Stimulated activated CD8-positive, alpha-beta memory T cell treated with anti-CD3 and anti-CD28 coated beads, Interleukin-15, amount 100 ng/mL, for 48 hours (primary cell): ENCODE measurements at places on chromosomes 7 and 10.

DNA sequence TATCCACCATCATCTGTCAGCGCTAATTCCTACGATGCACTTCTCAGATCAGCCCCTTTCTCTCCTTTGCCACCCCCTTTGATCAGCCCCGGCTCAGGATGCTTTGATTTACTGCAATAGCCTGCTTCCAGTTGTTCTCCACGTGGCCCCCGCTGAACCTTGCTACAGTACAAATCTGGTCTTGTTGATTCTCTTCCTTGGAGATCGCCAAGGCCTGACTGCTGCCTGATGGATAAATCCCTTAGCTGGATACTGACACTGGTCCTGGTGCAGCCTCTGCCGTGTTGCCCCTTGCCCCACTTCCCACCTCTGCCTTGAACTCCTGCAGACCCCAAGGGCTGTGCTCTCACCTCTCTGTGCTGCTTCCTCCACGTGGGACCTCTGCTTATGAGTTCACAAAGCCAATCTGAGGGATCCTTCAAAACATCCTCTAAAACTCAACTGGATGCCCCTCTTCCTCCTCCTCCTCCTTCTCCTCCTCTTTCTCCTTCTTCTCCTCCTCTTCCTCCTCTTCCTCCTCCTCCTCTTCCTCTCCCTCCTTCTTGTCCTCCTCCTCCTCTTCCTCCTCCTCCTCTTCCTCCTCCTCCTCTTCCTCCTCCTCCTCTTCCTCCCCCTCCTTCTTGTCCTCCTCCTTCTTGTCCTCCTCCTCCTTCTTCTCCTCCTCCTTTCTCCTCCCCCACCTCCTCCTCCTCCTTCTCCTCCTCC is 15.3 kb downstream of the PLXNA4 start:
- DNase-seq = no peak

DNA sequence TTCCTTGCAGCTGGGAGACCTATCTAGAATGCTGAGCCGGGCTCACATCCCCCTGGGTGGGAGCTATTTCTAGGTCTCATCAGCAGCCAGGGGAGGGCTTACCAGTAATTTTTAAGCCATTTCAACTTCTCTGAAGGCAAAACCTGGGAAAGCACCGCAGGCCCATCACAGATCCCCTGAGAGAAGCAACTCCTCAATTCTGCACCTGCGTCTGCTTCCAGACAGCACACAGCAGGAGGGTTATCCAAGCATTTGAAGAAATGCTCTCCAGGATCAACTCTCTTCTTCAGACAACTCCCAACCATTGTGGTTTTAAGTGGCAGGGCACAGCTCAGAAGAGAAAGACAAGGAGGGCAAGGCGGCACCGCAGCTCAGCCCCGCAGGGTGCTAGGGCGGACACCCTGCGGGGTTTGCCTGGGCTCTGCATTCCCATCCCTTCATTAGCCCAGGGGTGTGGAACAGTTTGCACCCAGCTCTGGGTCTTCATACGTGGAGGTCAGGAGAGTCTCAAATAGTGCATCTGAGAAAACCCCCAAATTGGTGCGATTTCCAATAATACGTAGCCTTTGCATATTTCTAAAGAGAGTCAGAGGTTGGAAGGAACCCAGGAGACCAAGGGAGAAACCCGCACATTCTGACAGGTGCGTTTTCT is 618.7 kb downstream of the DNAJB6 start:
- no peak for DNase-seq

DNA sequence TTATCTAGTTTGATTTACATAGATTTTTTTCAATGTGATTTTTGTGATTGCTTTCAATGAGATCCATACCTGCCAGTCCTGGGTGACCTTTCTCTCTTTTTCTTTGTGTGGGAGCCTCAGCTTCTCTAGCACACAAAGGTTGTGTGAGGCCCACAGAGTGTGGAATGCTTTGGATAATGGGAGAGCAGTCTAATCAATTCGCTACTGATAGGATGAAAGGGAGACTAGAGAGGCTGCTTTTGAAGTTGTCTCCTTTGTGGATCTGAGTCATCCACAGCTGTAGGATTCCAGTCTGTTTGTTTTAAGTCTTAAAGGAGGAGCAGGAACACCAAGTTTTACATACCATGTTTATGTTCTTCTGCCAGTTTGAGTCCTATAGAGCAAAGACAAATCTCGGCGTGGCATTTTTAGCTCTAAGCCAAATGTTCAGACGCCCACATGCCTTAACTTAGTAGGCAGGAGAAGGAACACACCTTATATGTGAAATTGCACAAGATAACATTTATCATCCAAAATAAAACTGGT is 330.0 kb downstream of the ARL4A start:
- DNase-seq = no peak

- DNase-seq = no peak
Observed at GRCh38 chr7:5291301-5291700, 8.6 kb downstream of the SLC29A4 start.
